ENCODE measurements at places on chromosomes 1 and 21. TPM values are rescaled to one million over a fixed set of nuclear protein-coding genes. Genes with fewer than 3 reads are reported as not detected.

SYTL1 gene
- 134 TPM for total RNA-seq

DNA sequence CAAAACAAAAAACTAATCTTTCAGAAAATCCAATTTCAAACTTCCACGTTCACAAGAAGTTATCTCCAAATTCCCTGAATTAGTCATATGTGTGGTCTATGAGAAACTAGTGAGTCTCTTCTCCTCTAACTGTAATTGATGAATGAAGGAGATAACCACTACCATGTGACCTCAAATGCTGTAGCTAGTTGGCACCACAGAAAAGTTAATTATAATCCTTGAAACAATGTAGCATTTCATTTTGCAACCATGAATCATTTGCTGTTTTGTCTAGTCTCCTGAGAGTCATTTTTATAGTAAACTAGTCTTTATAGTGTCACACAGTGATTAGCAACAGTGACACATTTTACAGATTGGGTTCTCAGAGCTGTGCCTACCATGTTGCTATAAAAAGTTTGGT lies 287.5 kb downstream of the LRRIQ3 start:
- no peak for DNase-seq

GRCh38 chr1:23743287-23744152 lies at the start of gene ELOA:
ELOA (plus strand) TSS chr1:23743471; CDS start chr1:23743504, 33 bp downstream.
- DNase-seq, result peak; percentile 72

DNA sequence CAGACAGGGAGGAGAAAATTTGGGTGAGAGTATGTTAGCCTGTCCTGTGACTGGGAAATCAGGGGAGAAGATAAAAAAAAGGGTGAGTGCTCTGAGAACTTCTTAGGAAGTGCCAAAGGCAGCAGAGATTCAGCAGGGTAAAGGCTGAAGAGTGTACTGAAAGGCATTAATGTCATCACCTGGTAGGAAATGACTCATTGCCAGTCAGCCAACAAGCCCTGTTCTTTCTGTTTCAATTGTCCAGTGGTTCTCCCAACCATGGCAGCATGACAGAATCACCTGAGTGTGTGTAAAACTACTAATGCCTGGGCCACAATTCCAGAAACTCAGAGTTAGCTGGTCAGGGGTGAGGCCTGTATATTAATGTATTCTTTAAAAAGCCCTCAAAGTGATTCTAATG lies 83.5 kb downstream of the INTS7 start:
- DNase-seq, result no peak

DNA sequence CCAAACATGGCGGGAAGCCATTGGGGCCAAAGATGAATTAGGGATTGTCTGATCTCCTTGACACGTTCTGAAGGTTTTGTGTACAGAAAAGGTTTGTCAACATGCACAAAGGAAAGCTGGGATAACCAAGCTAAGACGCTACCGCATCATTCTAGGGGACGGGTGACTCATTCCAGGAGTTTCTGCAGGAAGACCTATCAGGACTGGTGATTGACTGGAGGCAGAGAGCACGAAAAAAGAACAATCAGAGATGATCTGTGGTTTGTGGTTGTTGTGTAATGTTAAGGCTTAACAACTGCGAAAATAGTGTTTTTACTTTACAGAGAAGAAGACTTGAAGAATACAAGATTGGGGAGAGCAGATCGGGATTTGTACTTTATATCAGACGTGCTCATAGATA lies 22.2 kb upstream of the ERG start:
- no peak for DNase-seq

- peak; percentile 76 for DNase-seq
These were observed 40.4 kb downstream of the KIAA0040 start for GRCh38 chr1:175152006-175152652.

DNA sequence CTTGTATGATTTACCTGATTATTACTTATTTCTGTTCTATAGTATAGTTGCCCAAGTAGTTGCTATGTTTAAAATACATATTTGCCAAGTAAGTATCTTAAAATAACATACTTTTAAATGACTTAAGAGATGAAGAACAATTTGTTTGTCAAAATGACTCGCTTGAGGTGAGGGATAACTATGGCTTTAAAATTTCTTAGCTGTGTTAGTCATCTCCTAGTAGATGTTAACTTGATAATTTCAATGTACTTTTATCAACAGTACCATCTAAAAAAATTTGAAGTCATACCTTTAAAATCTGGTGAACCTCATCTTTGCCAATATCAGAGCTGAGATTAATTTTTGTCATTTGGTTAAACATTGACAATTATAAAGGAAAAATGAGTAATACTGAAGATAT lies 37.7 kb downstream of the ODR4 start:
- no peak for DNase-seq

- no peak for DNase-seq
These were observed 485.5 kb downstream of the DISC1 start for GRCh38 chr1:232112076-232112475.

DNA sequence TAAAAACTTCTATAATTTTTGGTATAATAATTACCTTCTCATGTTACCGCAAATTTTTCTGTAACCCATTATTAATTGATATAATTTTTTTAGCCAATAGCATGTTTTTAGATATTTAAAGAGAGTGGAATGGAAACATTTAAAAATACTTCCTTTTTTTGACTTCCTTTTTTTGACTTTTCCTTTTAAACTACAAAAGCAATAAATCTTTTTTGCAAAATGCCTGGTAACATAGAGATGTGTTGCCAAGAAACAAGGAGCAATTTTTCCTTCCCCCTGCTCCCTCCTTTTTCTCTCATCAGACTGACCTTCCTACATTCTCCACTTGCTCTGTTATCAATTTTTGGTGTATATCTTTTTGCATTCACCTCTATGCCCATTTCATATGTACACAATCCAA lies 666.2 kb downstream of the ADGRL2 start:
- no peak for DNase-seq
